ENCODE measurements at places on chromosomes 11 and 22. TPM values are rescaled to one million over a fixed set of nuclear protein-coding genes. Genes with fewer than 3 reads are reported as not detected.

DNA sequence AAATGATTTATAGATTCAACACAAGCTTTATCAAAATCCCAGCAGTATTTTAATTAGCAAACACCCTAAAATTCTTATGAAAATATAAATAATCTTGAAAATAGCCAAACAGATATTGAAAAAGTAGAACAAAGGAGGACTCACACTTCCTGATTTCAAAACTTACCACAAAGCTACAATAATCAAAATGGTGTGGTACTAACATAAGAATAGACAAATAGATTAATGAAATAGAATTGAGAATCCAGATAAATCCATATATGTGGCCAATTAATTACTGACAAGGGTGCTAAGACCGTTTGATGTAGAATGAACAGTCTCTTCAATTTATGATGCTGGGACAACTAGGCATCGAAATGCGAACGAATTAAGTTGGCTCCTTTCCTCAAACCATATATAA is 49.6 kb upstream of the TEAD1 start:
- no peak for DNase-seq

DNA sequence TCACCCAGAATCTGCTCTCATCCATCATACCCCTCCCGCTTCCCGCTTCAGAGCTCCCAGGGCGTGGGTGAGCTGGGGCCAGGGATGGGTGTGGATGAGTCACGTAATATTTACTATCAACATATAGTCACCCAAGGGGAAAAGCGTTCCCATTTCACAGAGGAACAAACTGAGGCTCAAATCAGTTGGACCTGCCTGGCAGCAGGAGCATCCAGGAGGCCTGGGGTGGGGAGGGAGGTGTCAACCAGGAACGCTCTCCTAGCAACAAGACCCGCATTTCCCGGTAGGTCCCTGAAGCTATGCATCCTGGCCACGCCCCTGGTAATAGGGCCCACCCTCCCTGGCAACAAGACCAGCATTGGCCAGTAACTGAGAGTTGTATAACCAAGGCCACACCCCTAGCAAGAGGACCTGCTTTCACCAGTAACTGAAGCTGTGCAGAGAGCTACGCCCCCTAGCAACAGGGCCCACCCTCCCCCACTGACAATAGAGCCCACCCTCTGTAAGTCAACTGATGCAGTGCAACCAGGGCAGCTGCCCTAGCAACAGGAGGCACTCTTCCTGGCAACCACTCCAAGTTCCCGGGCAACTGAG is 32.7 kb upstream of the TXNRD2 start:
- peak; percentile 44 for DNase-seq

DNA sequence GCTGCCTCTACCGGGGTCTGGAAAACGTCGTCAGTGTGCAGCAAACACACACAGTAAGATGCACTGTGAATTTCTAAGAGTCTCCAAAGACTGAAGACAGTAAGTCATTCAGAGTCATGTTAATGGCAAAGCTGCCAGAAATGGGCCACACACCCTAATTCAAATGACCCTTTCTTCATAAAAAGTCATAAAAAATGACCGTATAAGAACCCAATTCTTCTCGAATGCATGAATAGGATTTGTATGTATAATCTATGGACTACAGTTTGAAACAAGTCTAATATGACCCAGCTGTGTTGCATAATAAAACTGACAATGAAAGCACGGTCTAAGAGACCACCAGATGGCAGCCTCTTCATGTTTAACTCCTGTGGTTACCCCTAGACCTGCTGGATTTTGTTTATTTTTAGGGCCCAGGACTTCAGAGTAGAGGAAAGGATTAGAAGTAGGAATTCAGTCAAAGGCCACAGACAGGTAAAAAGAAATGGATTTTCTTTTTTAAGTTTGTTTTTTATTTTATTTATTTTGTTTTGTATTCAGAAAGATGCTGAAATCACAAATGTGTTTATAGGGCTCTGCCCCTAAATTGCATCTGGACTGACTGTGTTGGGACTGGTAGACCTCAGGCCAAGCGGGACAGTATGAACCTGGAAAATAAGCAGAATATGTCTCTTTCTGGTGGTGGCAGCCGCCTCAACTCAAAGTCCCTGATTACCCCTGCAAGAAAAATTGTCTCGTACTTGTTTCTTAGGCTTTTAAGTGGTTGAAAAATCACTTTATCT is 32.1 kb upstream of the SLC5A12 start:
- peak; percentile 38 for DNase-seq

GRCh38 chr11:16678466-16679116 is 59.9 kb upstream of the C11orf58 start:
- DNase-seq, result no peak

DNA sequence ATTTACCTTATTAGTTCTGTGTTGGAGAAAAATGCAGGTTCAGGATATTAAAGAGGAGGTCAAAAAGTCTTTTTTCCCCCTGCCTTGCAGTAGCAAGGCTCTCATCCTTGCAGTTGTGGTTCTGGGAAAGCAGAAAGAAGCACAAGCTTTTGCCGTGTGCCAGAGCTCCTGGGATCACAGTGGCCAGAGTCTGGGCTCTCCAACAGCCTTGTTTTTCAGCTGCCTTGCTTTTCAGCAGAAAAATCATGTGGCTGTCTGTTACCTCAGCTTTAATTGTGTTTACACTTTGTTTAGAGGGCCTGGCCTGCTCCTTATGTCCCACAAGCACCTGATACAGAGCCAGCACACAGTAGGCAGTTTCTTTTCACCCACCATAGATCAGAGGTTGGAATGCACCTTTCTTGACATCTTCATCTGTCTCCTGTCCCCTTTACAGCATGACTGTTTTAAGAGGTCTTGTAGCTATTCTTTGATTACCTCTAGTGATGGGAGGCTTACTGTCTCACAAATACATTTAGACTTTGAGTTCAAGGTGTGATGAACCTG is 67.5 kb downstream of the TEAD1 start:
- DNase-seq, result no peak

- DNase-seq, result no peak
Observed at GRCh38 chr22:50206599-50206998, 5.8 kb downstream of the SELENOO start.

GRCh38 chr11:36744375-36745168 is 146.5 kb upstream of the RAG2 start:
- DNase-seq, result peak; percentile 39

DNA sequence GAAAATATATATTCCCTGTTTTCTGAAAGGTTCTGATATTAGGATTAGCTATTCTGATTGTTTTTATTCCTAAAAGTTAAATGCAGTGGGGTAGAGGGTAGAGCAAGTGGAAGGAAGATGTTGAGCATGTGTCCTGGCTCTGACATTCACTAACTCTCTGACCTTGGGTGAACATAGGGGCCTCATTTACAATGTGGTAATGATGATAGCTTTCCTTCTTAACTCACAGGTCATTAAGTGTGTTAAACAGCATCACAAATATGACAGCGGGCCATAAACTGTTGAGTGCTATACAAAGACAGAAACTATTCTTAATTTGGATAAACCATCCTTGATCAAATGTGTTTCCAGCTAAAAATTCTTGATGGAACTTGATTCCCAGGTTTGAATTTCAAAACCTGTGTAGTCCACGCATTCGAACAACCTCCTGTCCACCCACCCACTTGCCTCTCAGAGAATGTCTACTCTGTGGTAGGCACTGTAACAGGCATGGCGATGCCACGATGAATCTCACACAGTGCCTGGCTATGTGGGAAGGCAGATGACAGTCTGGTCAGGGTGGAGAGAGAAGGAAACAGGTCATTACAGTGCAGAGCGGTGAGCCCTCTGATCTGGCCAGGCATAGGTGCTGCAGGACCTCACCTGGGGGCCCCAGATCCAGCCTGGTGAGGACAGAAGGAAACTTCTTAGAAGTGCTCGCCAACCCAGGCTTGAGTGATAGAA is 19.3 kb upstream of the PEX26 start:
- no peak for DNase-seq

DNA sequence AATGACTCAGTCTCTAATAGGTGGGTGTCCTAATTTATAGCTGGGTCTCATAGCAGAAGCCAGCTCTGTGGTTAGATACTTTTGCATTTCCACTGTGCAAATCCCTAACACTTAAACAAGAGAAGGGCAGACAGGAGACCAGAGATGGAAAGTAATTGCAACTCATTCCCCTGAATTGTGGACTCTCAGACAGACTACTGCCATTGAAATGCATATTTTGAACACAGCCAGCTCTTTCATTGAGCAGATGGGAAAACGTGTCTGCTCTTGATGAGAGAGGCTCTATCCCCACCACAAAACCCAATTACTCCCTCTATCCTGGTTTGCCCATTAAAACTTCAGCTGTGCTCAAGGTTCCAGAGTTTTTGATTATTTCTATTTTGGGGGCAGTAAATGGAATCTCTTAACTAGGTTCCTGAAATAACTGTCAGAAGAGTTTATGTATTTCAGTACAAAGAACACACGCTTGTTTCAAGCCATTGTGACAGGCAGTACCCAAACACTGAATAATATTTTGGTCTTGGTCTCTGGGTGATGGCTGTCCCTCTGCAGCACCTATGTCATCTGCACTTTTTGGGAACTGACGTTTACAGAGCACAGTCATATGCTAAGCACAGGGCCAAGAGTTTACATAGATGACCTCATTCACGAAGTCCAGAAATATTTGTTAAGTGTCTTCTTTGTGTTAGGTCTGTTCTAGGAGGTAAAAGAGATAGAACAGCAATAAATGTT is 41.7 kb downstream of the FAM227A start:
- DNase-seq, result no peak

The KCNE3 gene
- 0.28 TPM for total RNA-seq

DNA sequence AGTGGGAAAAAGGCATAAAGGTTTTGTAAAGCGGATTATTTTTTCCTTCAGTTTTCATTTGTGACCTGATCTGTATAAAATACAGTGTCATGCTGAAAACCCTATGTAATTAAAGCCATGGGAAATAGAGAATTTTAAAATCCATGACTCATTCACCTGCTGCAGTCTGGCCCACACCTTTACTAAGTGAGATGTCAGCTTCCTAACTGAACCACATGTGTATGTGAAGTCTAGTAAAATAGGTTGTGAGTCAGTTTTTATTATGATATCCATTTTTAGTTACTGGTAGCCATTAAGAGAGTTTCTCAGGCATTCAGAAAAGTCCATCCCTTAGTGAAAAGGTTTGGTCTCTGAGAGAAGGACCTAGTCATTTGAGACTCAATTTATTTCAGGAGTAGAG is 60.9 kb downstream of the TRIM44 start:
- DNase-seq, result no peak

The CHEK1 gene
- 36.5 TPM for total RNA-seq

DNA sequence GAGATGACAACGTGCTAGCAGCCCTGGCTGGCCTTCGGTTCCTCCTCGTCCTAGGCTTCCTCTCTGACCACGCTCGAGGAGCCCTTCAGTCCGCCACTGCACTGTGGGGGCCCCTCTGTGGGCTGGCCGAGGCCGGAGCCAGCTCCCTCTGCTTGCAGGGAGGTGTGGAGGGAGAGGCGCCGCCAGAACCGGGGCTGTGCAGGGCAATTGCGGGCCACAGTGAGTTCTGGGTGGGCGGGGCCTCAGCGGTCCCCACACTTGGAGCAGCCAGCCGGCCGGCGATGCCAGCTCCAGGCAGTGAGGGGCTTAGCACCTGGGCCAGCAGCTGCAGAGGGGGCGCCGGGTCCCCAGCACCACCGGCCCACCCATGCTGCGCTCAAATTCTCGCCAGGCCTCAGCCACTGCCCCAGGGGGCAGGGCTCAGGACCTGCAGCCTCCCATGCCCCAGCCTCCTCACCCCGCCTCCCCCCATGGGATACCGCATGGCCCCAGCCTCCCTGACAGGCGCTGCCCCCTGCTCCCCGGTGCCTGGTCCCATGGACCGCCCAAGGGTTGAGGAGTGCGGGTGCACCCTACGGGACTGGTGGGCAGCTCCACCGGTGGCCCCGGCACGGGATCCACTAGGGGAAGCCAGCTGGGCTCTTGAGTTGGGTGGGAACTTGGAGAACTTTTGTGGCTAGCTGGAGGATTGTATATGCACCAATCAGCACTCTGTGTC is 399.4 kb downstream of the LUZP2 start:
- DNase-seq, result no peak

GRCh38 chr22:38981005-38981991 is 849 bp upstream of the APOBEC3B start:
- DNase-seq, result no peak

The UPK3A gene
- total RNA-seq, result 1.0 TPM

The GDPD4 gene
- total RNA-seq, result not detected

The IGF2 gene
- total RNA-seq, result 0.15 TPM

- no peak for DNase-seq
Observed at GRCh38 chr22:37801946-37802309, 5.8 kb upstream of the GCAT start.

DNA sequence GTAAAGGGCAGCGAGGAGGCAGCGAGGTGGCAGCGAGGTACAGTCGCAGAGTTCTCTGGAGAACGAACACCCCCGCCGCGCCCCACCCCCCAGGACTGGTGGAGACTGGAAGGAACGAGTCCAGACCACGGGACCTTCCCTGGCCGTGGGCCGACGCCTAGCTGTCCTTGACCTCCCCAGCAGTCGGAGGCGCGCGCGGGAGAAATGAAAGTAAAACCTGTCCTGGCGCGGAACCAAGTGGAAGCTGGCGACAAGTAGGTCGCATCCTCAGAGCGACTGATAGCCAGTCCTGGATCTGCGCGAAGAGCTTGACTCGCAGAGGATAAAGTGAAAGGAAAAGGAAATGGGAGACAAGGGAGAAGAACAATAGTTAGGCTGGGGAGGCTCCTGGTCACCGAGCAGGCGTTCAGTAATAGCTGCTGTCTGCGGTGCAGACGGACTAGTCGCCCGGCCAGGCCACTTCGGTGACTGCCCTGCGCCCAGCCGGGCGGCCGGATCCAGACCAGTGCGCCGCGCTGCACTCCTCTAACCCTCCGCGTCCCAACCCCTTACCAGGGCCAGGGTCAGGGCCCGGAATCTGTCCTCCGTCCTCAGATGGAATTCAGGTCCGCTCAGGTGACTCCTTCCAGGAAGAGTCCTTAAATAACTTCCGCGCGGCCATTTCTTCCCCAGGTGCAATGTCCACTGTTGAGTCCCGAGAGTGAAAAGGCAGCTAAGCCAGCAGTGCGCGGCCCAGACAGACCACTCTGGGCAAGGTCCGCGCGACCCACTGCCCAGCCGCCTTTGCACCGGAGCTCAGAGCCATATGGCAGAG is 1.9 kb upstream of the ADM start:
- DNase-seq, result peak; percentile 51

GRCh38 chr11:14583252-14584034 is 60.2 kb upstream of the PDE3B start:
- DNase-seq, result no peak

GRCh38 chr11:75056814-75057213 is 39.9 kb downstream of the OR2AT4 start:
- no peak for DNase-seq

DNA sequence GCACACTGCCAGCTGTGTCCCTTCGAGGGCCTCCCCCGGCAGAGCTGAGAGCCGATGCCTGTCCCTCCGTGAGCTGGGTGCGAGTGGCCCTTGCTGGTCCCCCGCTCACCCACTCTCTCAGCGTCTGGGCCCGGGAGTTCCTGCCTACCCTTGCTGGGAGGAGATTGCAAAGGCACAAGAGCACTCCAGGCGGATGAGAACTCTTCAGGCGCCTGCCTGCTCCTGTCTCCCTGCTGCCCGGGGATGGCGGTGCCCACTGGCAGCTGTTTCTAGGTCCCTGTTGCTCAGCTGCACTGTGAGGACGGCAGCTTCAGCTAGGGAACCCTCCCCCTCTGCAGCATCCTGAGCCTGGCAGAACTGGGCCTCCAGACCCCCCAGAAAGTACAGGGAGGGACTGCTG is 61.1 kb downstream of the FLRT1 start:
- no peak for DNase-seq
